Fibroblast of upper back skin (primary cell): ENCODE measurements at places on chromosomes 6 and 20.

GRCh38 chr6:108383981-108384380, 89.1 kb downstream of the AFG1L start:
- DNase-seq, result no peak

DNA sequence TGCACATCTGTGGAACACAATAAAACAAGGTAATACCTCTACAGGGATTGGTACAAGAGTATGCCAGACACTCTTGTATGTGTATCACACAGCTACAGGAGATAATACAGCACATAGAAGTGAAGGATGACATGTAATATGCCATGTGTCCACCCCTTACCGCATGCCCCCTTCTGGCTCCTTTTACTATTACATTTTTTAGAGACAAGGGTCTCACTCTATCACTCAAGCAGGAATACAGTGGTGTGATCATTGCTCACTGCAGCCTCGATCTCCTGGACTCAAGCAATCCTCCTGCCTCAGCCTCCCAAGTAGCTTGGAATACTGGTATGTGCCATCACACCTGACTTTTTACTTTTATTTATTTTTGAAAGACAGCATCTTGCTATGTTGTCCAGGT, 4.2 kb upstream of the NCR3 start:
- peak; percentile 39 for DNase-seq

GRCh38 chr6:127317388-127318128, 25.9 kb downstream of the ECHDC1 start:
- no peak for DNase-seq

DNA sequence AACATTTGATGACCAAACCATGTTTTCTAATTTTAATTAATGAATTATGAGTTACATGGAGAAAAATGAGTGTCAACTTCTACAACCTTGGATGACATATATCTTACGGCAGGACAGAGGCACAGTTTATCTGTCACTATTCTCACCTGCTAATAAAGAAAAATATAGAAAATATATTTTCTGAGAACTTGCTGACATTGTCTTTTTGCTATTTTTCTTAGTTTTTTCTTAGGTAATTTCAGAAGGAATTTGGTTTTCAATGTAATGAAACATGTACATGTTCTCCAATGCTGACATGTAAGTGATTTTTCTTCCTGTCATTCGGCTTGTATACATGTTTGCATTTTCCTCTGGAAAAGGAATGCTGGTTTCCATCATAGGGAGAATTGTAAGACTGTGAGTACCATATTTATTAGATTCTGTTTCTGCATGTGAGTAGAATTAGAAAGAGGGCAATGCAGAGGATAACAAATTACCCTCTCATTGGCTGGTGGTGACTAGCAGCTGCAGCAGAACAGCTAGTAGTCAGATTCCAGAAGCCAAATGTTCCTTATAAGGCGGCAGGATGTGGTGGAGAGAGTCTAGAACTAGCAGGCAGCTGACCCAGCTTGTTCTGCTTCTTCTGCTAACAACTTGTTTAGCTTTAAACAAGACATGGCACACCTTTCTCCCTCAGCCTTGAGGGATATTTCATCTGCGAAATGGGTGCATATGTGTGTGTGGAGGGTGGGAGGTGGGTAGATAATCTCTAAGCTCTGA, 132.8 kb upstream of the SPACA1 start:
- DNase-seq, result peak; percentile 20
